ENCODE measurements at places on chromosomes 3 and 15. TPM values are rescaled to one million over a fixed set of nuclear protein-coding genes. Genes with fewer than 3 reads are reported as not detected.

Gene TMEM108
- not detected for total RNA-seq

Gene PLSCR2
- total RNA-seq = 0.18 TPM

Gene GOLGA8N
- total RNA-seq = 0.71 TPM

Gene CIB2
- 12.1 TPM for total RNA-seq

Gene NPAP1
- total RNA-seq = not detected

Gene CSTA
- total RNA-seq = 0.89 TPM

Gene PARP6
- total RNA-seq = 25.9 TPM
